Naive thymus-derived CD4-positive, alpha-beta T cell (primary cell): ENCODE measurements at places on chromosomes 7 and 10. TPM values are rescaled to one million over a fixed set of nuclear protein-coding genes. Genes with fewer than 3 reads are reported as not detected.
A peak's percentile ranks its signal among the peaks of the same experiment; 100 is the strongest.

GRCh38 chr7:154684666-154685563 is 318.0 kb downstream of the PAXIP1 start:
- no peak overlapping the region for H3K27ac ChIP-seq
- DNase-seq = no peak
- no peak overlapping the region for H3K4me3 ChIP-seq
- no peaks in the 10 kb centered on the region for H3K27me3 ChIP-seq
- no peaks in the 10 kb centered on the region for H3K36me3 ChIP-seq

- DNase-seq = no peak
- no peaks in the 10 kb centered on the region for H3K36me3 ChIP-seq
- H3K4me1 ChIP-seq = no peaks in the 10 kb centered on the region
These were observed 140.4 kb upstream of the PRSS1 start for GRCh38 chr7:142608630-142609428.

DNA sequence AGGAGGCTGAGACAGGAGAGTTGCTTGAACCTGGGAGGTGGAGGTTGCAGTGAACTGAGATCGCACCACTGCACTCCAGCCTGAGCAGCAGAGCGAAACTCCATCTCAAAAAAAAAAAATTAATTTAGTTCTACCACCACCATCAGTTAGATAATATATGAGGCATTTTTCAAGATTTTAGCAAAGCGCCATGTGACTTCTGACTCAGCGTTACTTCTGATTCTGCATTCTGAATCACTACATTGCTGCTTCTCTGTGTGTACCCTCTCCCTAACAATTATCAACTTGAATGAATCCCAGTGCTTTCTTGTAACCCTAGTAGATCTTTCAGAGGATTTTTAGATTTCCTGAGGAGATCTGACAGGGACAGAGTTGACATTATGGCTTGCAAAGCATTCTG is 176.8 kb upstream of the SORCS1 start:
- DNase-seq = no peak
- no peaks in the 10 kb centered on the region for H3K27me3 ChIP-seq
- no peak overlapping the region for H3K4me3 ChIP-seq
- H3K27ac ChIP-seq = no peak overlapping the region
- no peaks in the 10 kb centered on the region for H3K4me1 ChIP-seq

DNA sequence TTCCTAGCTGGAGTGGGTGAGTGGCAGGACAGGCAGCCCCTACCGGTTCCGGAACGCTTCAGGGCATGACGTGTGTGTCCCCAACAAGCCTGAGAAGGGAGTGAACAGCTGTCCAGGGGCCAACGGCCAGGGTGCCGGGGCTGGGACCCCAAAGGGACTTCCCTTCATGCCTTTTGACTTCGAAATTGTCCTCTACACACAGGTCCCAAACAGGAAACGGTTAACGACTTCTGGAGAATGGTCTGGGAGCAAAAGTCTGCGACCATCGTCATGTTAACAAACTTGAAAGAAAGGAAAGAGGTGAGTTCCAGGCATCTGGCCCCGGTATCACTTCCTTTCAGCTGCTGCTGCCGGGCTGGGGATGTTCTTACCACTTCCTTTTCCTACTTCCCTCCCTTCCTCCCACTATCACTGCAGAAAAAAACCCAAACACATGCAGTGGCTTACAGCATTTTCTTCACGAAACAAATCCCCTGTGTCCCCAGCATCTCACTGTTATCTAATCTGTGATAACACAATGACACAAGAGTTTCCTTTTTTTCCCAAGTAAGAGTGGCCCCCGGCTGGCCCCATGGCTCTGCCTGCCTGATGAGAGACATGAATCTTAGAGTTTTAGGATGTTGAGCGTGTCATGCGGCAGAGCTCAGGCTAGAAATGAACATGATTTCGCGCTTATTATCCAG is 63.2 kb downstream of the MKI67 start:
- peak; percentile 79 for DNase-seq
- peaks cover 25% of the 10 kb centered on the region for H3K36me3 ChIP-seq
- H3K27me3 ChIP-seq = no peaks in the 10 kb centered on the region
- H3K27ac ChIP-seq = peak overlapping the region; percentile 61

DNA sequence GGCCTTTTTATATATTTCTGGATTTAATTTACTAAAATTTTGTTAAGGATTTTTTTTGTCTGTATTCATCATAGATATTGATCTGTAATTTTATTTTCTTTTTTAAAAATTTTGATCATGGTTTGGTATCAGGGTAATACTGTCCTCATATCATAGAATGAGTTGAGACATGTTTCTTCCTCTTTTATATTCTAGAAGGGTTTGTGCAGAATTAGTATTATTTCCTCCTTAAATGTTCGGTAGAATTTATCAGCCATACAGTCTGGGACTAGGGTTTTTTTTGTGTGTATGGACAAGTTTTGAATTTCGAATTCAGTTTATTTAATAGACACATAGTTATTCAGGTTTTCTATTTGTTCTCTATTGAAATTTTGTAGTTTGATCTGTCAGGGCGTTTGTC is 54.0 kb downstream of the SHOC2 start:
- H3K27me3 ChIP-seq = no peaks in the 10 kb centered on the region
- no peak overlapping the region for H3K27ac ChIP-seq
- H3K36me3 ChIP-seq = no peaks in the 10 kb centered on the region
- DNase-seq = no peak
- peaks cover 9% of the 10 kb centered on the region for H3K4me1 ChIP-seq

GRCh38 chr10:77864151-77864851 is 62.3 kb downstream of the DLG5 start:
- H3K27ac ChIP-seq = no peak overlapping the region
- DNase-seq = no peak
- no peaks in the 10 kb centered on the region for H3K27me3 ChIP-seq
- H3K4me1 ChIP-seq = no peaks in the 10 kb centered on the region
- no peaks in the 10 kb centered on the region for H3K36me3 ChIP-seq

DNA sequence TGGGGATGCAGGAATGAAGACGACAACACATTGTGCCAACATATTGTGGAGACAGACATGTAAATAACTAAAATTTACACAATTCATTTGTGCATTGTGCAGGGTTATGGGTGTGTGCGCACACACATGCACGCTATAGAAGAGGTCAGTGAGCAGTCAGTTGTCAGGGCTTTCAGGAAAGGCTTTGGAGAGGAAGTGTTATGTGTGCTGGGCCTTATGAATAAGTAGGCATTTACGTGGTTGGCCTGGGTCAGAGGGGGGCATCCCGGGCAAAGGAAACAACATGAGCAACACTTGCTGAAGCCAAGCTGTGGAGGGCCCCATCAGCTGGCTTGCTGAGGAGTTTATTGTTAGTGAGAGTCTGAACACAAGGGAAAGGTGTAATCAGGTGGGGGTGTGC is 4.1 kb downstream of the PRXL2A start:
- no peaks in the 10 kb centered on the region for H3K4me1 ChIP-seq
- H3K27me3 ChIP-seq = no peaks in the 10 kb centered on the region
- no peaks in the 10 kb centered on the region for H3K36me3 ChIP-seq
- H3K27ac ChIP-seq = no peak overlapping the region
- H3K4me3 ChIP-seq = no peak overlapping the region

DNA sequence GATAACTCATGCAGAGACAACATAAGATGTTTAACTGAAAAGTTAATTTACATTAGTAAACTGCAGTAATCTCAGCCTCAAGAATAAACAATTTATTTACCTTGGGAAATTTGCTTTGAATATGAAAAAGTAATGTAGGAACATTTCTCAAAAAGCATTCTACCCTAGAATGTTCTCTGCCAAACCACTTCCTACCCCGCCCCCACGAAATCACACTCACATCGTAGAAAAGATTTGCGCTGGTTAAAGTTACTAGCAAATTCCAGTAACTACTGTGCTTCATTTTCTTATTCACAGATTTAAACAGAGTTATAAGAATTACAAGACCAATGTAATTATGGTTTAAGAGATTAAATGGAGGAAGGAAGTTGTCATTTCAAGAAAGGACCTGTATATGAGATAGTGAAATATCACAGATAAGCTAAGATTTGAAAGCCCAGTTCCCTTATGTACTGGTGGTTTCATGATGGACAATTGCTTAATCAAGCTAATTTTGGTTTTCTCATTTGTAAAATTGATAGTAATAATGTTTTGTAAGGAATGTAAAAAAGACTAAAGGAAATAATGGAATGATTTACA is 175.4 kb downstream of the GNAI1 start:
- no peaks in the 10 kb centered on the region for H3K27me3 ChIP-seq
- H3K4me1 ChIP-seq = no peaks in the 10 kb centered on the region
- DNase-seq = peak; percentile 36
- H3K4me3 ChIP-seq = no peak overlapping the region
- H3K27ac ChIP-seq = no peak overlapping the region

DNA sequence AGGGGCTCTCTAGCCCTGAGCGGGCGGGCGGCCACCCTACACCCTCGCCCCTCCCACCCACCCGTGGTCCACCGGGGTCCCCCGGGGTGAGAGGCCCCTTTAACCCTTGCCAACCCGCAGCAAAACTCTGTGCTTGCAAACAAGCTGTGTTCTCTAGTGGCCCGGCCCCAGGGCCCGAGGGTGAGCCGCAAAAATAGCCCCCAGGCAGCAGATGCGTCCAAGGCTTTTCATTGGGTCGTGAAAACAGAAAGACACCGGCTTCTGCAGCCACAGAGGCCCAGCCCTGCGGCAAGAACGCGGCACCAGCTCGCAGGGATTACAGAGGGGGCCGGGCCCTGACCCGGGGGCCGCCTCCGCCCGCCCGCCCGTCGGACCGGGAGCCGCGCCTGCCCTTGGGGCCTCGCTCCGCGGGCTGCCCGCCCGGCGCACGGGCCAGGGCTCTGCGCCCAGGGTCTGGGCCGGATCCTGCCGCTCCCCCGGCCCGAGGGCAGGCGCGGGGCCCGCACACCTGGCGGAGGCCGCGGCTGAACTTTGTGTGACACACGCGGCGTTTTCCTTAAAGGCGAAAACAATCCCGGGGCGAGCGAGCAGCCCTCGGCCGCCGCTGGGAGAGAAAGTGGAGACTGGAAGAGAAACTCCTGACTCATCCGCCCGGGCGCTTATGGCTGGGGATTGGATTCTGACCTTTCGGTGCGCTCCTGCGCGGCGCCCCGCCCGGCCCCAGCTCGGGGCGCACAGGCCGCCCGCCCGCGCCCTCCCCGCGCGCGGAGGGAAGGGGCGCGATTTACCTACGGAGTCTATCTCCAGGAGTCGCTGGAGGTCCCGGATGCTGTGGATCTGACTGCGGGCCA is 2.8 kb downstream of the PDGFA start:
- peak; percentile 48 for DNase-seq
- H3K36me3 ChIP-seq = no peaks in the 10 kb centered on the region
- no peak overlapping the region for H3K27ac ChIP-seq
- no peaks in the 10 kb centered on the region for H3K4me1 ChIP-seq
- H3K27me3 ChIP-seq = no peaks in the 10 kb centered on the region

- H3K4me1 ChIP-seq = peaks cover 22% of the 10 kb centered on the region
- DNase-seq = no peak
- no peak overlapping the region for H3K4me3 ChIP-seq
- H3K36me3 ChIP-seq = no peaks in the 10 kb centered on the region
These were observed 118.0 kb downstream of the PRKAG2 start for GRCh38 chr7:151758622-151759540.

DNA sequence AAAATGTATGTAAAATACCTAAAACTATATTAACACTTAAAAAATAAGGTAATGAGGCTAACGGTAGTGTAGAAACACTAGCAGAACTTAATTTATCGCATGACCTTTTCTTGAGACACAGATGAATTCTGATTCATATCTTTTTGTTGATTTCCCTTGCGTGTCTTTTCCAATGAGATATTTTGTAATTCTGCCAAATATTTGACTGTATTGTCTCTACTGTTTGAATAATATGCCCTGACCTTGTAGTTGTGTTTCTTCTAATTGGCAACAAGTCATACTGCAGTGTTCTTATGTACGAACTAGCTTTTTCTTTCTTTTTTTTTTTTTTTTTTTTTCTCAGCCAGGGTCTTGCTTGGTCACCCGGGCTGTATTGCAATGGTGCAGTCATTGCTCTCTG is 9.2 kb upstream of the ABCB1 start:
- no peaks in the 10 kb centered on the region for H3K36me3 ChIP-seq
- DNase-seq = no peak
- no peak overlapping the region for H3K4me3 ChIP-seq
- H3K27ac ChIP-seq = no peak overlapping the region
- H3K27me3 ChIP-seq = no peaks in the 10 kb centered on the region
- H3K4me1 ChIP-seq = no peaks in the 10 kb centered on the region

GRCh38 chr10:103441206-103441605 is 11.0 kb downstream of the CALHM2 start:
- no peak overlapping the region for H3K27ac ChIP-seq
- H3K4me1 ChIP-seq = no peaks in the 10 kb centered on the region
- peaks cover 8% of the 10 kb centered on the region for H3K36me3 ChIP-seq

DNA sequence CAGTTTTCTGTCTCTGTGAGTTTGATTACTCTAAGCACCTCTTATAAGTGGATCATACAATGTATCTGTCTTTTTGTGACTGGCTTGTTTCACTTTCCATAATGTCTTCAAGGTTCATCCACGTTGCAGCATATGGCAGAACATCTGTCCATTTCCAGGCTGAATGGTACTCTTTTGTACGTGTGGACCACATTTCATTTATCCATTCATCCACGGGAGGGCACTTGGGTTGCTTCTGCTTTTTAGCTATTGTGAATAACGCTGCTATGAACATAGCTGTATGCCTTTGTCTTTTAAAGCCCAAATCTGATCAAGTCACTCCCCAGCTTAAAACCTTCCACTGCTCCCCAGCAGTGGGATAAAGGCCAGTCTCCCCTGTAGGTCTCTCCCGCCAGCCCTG is 31.5 kb downstream of the EGFR start:
- no peak for DNase-seq
- no peak overlapping the region for H3K4me3 ChIP-seq
- no peaks in the 10 kb centered on the region for H3K36me3 ChIP-seq
- no peaks in the 10 kb centered on the region for H3K4me1 ChIP-seq

- H3K27me3 ChIP-seq = no peaks in the 10 kb centered on the region
- no peak overlapping the region for H3K27ac ChIP-seq
- DNase-seq = no peak
- no peaks in the 10 kb centered on the region for H3K4me1 ChIP-seq
- no peaks in the 10 kb centered on the region for H3K36me3 ChIP-seq
These were observed 106.8 kb upstream of the PDCD4 start for GRCh38 chr10:110764793-110765512.

Gene AIMP2
- total RNA-seq = 37.0 and 37.9 TPM in 2 replicates

Gene ZPBP
- not detected in 2 replicates for total RNA-seq

Gene CACNA2D1
- total RNA-seq = not detected

Gene LIPM
- total RNA-seq = not detected in 2 replicates

Gene CTBP2
- 39.5 TPM for total RNA-seq

Gene OR2A5
- total RNA-seq = not detected

Gene PTPN12
- 22.6 TPM for total RNA-seq

Gene MASTL
- total RNA-seq = 25.2 and 26.7 TPM in 2 replicates
